ENCODE measurements at places on chromosomes 12 and 14.

DNA sequence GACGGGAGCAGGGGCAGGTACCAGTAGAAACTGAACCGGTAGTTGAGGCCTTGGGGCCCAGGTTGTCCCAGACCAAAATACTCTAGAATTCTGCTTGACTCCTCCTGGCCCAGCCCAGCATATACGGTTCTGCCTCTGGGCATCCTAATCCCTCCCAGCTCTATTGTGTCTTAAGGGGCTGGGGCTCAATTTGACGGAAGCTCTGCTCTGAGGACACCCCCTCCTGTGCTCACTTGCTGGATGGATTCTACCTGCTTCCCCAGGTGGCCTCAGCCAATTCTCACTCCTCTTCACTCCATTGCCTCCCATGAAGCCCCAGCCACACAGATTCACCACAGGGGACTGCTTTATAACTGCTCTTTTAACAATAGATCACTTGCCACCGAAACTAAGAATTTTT lies 219.5 kb upstream of the FKBP4 start:
- DNase-seq, result no peak

GRCh38 chr14:72631401-72631800 lies 262.5 kb downstream of the DPF3 start:
- no peak for DNase-seq

DNA sequence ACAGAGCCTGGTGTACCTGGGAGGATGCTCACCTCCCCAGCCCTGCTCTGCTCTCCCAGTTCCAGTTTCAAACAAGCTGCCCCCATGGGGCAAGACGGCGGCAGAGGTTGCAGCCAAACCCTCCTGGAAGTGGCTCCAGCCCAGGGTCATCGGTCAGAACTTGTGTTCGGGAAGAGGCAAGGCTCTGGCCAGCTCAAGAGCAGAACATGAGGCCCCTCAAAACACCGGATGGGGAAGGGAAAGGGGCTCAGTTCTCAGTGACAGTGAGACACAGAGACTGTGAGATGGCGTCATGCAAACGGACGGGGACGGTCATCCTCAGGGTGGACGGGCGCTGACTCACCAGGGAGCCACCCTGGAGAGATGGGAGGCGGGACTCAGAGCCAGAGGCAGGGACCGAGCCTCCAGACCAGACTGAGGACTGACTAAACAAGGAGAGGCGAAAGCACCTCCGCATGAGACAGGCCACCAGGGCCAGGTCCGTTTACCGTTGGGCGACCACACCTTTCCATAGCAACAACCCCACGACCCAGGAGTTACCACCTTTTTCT lies 63.9 kb upstream of the GALNT9 start:
- no peak for DNase-seq

DNA sequence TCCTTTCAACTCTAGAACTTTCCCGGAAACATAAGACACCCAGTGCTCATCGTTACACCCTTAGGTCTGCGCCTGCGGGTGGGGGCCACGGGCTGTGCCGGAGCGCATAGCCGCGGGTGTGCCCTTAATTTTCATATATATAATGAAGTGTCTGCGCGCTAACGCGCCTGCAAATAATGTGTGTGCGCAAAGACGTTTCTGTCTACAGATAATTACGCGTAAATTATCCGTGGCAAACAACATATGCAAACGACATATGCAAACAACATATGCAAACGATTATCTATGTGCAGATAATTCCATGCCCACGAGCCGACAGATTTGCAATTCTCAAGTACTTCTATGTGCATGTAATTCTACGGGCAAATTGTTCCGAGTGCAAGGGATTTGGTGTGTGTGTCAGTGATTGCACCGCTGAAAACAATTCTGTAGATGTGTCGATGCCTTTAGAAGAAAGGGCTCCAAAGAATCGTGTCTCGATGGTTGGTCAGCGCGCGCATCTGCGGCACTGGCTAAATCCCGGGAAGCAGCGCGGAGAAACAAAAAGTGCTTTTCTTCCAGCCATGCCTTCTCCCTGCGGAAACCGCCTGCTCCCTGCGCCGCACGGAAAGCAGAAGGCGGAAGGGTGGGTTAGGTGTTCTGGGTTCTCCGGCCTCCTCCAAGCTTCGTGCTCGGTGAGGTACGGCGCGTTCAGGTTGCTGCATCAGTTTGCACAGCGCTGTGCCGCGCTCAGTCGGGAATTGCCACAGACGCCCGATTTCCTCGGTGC lies 34.5 kb upstream of the TBX5 start:
- DNase-seq, result no peak

GRCh38 chr14:52792097-52792415 lies 649 bp upstream of the GNPNAT1 start:
- no peak for DNase-seq

- no peak for DNase-seq
Measured at GRCh38 chr12:39723831-39724230, 104.2 kb upstream of the ABCD2 start.

DNA sequence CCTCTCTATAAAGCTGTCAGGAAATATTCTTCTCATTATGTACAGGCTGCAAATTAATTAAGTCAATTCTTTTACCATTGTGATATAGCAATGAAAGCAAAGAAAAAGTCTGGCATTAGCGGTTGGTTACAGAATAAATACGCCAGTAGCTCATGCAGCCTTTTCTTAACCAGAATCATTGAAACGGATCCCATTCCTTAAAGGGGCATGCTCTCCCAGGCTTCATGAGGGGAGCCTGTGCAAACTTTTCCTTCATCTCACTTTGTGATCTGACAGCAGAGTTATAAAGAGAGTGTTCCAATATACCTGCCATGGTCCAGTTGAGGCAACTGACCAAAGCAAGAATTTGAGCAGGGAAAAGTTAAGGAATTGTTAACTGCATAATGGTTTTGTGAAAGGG lies 337.7 kb downstream of the EMP1 start:
- DNase-seq, result no peak

- no peak for DNase-seq
Measured at GRCh38 chr12:89087876-89088275, 264.4 kb downstream of the DUSP6 start.

DNA sequence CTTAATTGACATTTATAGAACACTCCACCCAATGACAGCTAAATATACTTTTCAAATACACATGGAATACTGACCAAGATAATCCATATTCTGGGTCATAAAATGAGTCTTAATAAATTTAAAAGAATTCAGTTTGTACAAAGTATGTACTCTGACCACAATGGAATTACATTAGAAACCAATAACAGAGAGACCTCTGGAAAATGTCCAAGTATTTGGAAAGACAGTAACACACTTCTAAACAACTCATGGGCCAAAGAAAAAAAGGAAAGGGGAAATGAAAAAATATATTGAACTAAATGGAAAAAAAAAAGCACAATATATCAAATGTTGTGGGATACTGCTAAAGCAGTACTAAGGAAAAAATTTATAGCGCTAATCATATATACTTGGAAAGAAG lies 52.0 kb downstream of the CRACR2A start:
- no peak for DNase-seq

DNA sequence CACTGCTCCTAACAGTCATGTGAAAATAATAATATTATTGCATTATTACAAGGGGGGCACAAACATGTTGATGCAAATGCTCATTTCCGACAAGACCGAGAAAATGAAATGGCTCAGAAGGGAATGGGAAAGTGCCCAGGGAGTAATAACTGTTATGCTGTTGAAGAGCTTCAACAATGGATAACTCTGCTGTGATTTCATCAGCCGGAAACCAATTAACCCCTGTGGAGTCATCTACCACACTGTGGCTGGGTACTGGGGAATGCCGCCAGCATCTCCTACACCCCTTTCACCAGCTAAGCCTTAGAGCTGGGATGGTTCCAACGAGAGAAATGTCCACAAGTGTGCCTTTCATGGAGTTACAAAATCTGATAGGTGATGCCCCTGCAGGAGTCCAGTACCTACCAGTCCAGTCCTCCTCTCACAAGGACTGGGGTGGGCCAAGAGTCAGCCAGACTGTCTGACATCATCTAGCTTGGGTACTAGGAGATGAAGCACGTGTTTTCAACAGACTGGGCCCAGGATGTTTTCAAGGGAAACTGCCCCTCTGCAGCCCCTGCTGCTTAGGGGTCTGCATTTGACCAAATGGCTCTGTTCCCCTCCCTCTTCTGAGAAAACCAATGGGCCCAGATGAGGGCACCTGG lies 509.3 kb upstream of the CCDC196 start:
- DNase-seq, result no peak

- DNase-seq, result no peak
Measured at GRCh38 chr12:107891967-107892366, 117.5 kb downstream of the ASCL4 start.

- no peak for DNase-seq
Measured at GRCh38 chr14:66137081-66137480, 349.1 kb upstream of the CCDC196 start.

GRCh38 chr12:110640275-110641025 lies 26.5 kb downstream of the TCTN1 start:
- DNase-seq, result no peak

GRCh38 chr12:52024845-52025230 lies 18.1 kb downstream of the TAMALIN start:
- no peak for DNase-seq

DNA sequence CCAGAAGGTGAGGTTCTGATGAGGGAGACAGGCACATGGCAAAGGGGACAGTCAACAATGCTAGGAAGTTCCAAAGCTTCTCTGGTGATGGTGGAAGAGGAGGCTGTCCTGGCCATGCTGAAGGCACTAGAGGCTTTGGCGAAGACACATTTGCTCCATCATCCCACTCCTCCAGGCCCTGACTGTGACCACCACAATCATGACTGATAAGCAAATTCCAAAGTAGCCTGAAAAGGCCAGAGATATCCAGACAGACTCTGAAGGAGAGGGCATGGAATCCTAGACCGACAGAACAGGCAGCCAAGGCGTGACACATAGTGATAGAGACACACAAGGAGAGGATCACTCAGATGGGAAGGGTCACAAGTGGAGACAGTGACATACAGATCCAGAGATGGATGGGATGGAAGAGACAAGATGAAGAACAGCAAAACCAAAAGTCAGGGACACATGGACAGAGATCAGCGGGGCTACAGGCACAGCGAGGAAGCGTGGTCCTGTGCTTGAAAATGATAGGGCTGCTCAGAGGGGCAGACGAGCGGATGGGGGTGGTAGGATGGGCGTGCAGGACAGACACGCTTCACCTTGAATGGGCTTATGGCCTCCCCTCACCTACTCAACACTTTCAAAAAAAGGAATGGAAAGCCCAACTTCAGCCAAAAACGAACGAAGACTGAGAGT lies 1.3 kb downstream of the ZFHX2 start:
- no peak for DNase-seq

GRCh38 chr12:11667171-11667570 lies 17.7 kb downstream of the ETV6 start:
- DNase-seq, result no peak

DNA sequence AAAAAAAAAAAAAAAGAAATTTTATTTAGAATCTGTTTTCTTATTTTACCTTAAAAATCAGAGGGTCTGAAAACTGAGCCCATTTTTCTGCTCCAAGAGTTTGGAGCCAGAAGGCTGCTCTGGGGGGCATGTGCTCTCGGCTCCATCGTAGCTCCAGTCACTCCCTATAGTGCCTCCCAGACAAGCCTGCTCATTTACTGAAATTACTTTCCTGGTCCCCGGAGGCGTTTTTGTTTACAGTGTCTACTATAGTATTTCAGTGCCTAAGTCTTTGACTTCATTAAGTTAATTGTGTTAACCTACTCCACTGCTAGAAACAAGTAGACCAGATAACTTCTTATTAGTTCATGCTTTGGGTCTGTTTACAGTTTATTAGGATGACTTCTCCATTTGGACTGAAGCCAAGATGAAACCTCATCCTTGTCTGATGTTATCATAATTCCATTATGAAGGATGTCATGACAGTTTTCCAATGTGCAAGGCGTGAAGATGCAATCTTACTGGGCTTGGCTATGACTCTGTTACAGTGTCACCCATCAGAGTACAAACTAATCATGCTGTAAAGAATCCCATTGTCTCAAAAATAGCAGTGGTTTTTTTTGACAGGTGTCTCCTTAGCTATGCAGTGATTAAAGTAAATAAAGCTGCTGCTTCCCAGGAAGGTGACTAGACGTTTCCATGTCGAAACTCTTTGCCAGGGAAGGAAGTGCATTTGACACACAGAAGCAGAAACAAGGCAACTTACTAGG lies 182.3 kb downstream of the TMEM132C start:
- DNase-seq, result no peak

- peak; percentile 39 for DNase-seq
Measured at GRCh38 chr14:91114079-91115065, 499 bp downstream of the DGLUCY start.

GRCh38 chr12:26954027-26954426 lies 15.8 kb downstream of the FGFR1OP2 start:
- DNase-seq, result no peak

- no peak for DNase-seq
Measured at GRCh38 chr12:24778486-24779304, 170.2 kb downstream of the BCAT1 start.

GRCh38 chr14:59090572-59090971 lies 97.9 kb upstream of the DAAM1 start:
- no peak for DNase-seq

DNA sequence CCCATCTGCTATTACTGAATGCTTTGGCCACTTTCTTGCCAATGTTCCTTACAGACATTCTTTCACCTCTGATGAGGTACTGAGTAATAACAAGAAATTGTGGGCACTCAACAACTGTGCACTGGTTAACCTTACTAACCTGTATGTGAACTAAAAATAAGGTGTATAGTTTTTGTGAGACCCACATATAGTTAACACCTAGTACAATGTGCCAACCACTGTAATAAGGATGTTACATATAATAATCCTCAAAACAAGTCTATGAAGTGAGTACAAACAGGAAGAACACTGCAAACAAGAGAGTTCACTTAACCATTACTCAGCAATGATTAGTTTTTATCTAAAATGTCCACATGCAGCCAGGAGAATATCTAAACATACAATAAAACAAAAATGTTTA lies 4.5 kb downstream of the DDHD1 start:
- DNase-seq, result no peak

DNA sequence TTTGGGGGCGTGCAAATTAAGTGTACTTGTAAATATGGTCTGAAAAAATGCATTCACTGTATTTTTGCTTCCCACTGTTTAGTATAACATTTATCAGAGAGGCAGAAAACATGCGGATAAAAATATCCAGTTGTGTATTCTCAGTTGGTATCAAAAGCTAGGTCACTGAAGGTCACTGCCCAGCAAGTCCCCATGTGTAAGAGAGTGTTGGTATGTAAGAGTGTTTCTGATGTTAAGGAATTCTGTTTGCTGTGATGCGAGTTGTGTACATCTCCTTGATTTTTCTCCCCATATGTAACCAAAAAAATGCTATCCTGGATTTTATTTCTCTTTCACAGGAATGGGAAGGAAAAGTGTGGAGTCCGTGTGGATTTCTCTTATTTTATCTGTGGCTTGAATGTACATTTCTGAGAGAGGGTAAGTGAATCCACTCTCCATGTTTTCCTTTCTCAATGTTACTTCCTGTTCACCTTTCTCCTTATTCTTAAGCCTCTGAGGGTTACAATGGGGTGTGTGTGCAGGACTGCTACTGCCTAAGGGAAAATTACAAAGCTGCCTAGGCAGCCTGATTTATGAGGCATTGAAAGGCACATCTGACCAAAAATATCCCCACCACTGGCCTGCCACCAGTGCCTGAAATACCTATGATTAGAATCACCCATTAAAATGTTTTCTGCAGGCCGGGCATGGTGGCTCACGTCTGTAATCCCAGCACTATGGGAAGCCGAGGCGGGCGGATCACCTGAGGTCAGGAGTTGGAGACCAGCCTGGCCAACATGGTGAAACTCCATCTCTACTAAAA lies 97.9 kb upstream of the USP44 start:
- DNase-seq, result no peak

Measured in esophagus squamous epithelium (tissue), 5 donors.